Activated CD4-positive, alpha-beta T cell treated with anti-CD3 and anti-CD28 coated beads, Interleukin-2, amount 50 U/mL, for 1 hour (primary cell): ENCODE measurements at places on chromosomes 4 and X.
A peak's percentile ranks its signal among the peaks of the same experiment; 100 is the strongest.

DNA sequence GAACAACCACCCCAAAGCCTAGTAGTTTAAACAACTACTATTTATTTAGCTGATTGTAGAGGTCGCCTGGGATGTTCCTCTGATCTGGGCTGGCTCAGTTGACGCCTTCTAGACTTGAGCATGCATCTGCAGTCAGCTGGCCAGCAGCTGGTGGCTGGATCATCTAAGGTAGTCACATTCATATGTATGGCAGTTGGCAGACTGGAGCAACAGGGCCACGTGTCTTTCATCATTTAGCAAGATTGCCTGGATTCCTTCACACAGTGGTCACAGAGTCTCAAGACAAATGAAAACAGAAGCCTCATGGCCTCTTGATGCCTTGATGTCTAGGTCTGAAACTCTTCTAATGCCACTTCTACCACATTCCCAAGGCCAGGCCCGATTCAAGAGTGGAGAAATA, 220.6 kb upstream of the S100G start:
- DNase-seq, result no peak

DNA sequence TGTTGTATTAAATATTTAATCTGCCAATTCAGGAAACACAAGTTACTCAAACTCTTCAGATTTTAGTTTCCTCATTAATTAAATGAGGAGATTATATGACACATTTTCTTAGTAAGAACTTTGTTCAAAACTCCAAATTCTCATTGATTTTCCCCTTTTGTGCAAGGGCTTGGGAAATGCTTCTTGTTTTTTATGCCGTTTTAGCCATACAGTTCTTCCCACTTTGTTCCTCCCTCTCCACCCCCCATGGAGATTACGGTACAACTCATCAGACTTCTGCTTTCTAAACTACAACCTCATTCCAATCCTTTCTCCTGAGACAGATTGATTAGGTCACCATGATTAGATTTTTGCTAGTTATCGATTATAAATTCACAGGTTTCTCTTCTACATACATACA, 10.9 kb upstream of the BBS7 start:
- DNase-seq, result no peak

GRCh38 chr4:113849771-113850170, 88.2 kb upstream of the CAMK2D start:
- no peak for DNase-seq

- DNase-seq, result no peak
These were observed 193.9 kb downstream of the LARP7 start for GRCh38 chr4:112830753-112831386.

DNA sequence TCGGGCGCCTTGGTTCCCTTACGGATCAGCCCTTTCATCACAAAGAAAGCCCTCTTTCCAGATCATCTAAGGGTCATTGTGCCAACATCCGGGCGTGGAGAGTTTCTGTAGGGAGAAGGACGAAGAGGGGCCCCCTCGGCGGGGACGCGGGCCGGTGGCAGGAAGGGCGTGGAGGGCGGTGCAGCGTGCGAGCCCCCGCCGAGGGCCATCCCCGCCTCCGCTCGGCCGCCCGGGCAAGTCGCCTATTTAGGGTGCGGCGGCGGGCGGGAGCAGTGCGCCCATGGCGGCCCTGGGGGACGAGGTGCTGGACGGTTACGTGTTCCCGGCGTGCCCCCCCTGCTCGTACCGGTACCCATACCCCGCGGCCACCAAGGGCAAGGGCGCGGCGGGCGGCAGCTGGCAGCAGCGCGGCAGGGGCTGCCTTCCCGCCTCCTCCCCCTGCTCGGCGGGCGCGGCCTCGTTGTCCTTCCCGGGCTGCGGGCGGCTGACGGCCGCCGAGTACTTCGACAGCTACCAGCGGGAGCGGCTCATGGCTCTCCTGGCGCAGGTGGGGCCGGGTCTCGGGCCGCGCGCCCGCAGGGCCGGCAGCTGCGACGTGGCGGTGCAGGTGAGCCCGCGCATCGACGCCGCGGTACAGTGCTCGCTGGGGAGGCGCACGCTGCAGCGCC, at the start of gene ZAR1:
Gene ZAR1, plus strand, starts transcription at position 241 of the 668 bp plus-strand sequence. Its CDS starts 40 bp downstream, at position 281.
- DNase-seq, result no peak

GRCh38 chr4:48184882-48185281, 50.8 kb upstream of the TXK start:
- no peak for DNase-seq

DNA sequence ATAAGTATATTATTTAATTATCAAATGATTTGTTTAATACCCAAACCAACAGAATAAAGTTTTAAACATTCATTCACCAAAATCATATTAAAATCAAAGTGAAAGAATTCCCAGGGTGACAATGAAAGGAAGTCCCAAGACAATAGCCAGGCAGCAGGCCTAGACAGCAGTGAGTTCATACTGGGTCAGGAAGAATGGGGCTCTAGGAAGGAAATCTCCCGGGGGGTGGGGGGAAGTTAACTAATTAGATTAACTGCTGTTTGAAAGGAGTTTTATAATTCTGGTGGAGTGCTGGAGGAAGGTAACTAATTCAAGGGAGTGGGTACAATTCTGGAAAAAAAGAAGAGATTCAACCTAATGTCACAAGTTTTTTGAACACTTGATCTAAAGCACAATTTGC, 104.1 kb downstream of the ZAR1 start:
- DNase-seq, result no peak

- no peak for DNase-seq
These were observed 72.2 kb downstream of the ANAPC4 start for GRCh38 chr4:25449270-25449669.

DNA sequence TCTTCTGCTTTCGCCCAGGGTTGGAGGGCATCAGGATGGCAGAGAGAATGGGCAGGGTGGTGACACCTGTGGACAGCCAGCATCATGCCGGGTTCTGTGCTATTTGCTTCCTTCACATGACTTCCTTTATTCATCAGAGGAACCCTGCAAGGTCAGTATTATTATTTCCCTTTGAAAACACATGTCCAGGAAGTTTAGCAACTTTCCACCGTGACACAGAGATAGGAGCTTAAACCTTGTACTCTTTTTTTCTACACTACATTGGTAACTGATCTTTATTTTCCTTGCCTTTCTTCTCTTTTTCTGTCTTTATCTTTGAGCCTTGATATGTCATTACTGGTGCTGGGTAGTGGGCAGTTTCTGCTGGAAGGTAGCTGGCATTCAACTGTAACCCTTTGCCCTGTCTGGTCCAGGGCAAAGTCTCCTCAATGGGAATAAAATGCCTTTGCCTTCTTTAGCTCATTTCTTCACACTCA, 5.0 kb upstream of the MGST2 start:
- DNase-seq, result no peak

GRCh38 chr4:47221721-47222120, 190.4 kb downstream of the GABRB1 start:
- DNase-seq, result no peak

DNA sequence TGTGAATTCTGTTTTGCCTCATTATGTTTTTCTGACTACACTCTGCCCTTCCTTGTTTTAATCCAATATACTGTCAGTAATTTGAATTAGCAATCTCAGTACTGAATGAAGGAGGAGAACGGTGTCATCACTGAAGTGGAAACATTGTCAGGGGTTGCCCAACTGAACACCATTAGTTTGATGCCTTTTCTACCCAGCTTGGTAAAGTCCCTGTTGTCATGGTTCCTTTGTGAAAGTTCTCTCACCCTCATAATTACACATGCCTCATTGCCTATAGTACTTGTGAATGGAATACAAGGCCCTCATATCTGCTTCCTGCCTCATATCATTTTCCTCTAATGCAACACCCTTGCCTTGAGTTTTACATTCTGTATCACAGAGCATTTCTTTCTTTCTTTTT, 76.9 kb downstream of the RRAGB start:
- DNase-seq, result no peak

DNA sequence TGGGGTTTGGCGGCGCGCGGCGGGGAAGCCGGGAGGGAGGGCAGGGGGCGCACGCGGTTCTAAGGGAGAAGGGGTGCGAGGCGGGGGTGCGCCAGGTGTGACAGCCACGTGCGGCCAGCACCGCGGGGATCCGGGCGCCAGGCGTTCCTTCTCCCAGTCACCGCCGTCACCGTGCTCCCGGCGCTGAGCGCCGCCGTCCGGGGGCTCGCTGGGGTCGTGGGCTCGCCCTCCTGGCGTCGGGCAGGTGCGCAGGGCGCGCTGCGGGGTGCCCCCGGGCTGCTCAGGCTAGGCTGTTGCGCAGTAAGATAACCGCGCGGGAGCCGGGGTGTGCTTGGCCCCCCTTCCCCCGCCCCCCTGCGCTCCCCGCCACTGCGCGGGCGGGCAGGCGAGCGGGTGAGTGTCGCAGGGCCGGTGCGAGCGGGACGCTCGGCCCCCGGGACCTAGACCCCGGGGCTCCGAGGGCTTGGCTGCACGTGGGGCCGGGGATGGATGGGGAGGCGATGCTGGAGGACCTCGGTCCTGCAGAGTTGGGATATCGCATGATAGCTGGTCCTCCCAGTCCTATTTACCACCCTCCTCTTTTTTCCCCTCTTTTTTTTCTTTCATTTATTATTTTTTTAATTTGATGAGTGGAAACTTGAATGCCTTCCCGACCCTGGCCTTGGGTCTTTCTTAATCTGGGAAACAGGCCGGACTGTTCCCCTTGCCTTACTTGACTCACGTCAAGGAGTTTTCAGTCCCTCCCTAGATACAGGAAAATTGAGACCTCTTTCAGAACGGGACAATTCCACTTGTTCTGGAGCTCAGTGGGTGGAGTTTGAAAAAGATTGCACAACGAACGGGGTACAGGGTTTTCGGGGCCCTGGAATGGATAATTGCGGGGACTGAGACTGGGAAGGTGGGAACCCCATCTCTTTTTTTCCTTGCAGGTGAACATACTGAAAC, 797 bp downstream of the TXLNG start:
- DNase-seq, result peak; percentile 21

DNA sequence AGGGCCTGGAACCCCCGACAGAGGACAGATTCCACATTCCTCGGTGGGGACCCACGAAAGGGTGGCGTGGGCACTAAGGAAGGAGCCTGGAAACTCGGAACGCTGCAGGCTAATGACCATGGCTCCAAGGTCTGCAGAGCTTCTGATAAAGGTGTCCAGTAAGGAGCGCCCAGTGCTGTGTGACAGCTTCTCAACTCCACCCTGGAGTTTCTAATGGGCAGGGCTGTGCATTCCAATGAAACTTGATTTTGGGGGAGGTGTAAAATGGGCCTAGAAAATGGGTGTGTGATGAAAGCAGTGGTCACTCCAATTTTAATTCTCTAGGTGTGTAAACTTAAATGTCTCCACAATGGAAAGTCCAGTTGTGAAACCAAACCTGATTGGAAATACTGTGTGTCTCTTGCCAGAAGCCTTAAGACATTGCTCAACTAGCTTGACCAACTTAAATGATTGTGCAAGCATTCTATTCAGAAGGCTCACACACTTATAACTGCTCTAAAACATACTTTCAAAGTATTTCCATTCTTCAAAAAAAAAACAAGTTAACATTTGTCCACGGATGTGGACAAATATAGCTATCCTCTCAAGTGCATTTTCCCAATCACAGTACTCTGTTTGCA, 52.1 kb downstream of the XAGE2 start:
- no peak for DNase-seq

DNA sequence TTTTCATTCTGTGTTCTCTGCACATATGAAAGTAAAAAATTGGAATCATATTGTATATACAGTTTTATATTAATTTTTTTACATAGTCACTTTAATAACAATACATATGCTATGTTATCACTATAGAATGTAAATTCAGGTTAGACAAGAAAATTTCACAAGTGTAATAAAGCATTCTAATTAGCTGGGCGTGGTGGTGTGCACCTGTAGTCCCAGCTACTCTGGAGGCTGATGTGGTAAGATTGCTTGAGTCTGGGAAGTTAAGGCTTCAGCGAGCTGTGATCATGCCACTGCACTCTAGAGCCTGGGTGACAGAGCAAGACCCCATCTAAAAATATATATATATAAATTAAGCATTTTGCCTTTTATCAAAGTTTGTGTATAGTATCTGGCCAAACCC, 95.7 kb downstream of the ANXA3 start:
- DNase-seq, result no peak
